H9 (cell line): ENCODE measurements at places on chromosomes 7 and 10.
A peak's percentile ranks its signal among the peaks of the same experiment; 100 is the strongest.

DNA sequence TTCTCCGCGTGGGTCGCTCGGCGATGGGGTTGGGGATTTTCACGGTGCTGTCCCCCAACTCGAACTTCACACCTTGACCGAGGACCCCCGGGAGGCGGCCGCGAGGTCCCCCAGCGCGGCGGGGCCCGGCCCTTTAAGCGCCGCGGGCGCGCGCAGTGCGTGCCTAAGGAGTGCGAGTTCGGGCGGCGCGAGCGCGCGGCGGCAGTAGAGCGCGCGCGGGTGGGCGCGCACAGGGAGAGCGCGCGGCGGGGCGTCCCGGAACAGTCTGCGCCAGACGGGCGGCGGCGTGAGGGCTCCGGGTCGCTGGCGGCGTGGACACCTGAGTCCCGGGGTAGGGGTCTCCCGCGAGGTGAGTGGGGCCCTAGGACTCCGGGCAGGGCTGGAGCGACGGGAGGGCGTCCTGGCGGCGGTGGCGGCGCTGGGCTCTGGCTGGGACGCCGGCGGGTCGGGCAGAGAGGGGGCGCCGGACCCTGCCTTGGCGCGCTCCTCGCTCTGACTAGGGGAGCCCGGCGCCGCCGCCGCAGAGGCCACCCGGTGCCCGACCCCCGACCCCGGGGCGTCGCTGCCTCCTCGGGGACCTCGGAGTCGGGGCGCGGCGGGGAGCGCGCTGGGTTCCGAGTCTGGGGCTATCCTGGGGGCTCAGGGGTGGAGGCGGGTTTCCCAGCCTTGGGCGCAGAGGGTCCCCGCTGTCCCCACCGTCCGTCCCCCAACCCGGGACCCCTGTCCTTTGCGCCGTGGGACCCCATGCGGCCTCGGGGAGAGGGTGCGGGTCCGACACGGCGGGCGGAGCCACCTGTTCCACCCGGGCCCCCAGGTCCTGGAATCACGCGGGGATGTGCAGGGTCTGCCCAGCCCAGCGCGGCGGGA, at the start of gene PROSER2:
Gene PROSER2 (plus strand): TSS at position 235 of the 867 bp plus-strand sequence. CDS start 28,722 bp downstream, outside the sequence.
- peak; percentile 39 for DNase-seq

DNA sequence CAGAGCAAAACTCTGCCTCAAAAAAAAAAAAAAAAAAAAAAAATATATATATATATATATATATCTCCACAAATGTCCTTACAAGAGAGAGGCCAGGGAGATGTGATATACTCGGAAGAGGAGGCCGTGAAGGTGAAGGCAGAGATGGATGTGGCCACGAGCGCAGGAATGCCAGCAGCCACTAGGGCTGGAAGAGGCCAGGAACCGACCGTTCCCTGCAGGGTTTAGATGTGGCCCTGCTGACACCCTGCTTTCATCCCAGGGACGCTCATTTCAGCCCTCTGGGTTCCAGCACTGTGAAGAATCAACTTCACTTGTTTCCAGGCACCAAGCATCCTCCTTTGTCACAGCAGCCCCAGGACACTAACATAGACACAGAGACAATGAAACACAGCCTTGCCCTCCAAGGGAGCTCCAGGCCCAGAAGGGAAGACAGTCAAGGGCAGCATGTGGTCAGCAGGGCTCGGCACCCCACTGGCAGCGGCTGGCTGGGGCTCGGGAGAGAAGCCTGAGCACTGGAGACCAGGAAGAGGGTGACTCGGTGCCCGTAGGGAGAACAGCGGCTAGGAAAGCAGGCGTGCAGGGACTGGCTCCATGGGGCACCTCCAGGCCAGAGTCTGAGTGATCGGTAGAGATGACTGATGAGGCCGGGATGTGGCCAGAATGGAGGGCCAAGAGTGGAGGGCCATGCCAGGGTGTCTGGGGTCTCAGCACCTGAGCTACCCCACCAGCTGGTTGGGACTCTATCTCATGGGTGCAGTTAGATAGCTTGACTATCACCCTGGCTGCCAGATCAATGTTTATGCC, 7.6 kb downstream of the WDR86 start:
- peak; percentile 20 for DNase-seq

- no peak for DNase-seq
Observed at GRCh38 chr7:66281678-66282590, 76.8 kb downstream of the TPST1 start.

DNA sequence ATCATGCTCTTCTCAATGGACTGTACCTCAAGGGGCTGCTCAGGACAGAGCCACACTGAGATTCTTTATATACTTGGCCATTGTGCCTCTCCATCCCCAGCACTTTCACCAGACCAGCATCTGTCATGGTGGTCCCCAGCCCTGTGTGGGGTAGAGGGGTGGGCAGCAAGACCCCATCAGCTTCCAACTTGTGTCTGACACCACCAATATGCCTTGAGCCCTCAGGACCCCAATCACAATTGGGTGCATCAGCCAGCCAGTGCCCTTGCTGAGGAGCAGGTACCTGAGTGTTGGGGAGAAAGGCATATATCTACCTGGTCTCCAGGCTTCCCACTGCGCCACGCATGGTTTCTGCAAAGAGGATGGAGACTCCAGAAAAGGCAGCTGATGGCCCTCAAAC, 56.3 kb downstream of the GRID1 start:
- peak; percentile 7 for DNase-seq

- no peak for DNase-seq
Observed at GRCh38 chr10:30436671-30437030, 2.7 kb downstream of the MAP3K8 start.

DNA sequence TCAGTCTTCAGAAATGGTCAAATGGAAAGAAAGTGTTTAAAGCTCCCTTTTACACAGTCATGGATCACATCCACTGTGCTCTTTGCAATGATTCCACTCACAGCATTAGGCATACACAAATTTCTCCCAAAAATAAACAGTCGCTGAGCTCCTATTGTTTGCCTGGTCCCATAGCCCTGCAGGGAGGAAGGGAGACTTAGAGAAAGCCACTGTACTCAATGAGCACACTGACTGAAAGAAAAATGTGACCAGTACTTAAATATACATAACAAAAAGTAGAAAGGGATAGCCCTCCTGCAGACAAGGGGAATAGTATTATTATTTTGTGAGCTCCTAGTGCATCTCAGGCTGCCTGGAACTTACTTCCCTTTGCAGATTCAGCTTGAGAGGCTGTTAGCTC, 853.2 kb downstream of the GRID1 start:
- no peak for DNase-seq

GRCh38 chr10:3150366-3150765, 22.2 kb downstream of the PITRM1 start:
- DNase-seq, result no peak

DNA sequence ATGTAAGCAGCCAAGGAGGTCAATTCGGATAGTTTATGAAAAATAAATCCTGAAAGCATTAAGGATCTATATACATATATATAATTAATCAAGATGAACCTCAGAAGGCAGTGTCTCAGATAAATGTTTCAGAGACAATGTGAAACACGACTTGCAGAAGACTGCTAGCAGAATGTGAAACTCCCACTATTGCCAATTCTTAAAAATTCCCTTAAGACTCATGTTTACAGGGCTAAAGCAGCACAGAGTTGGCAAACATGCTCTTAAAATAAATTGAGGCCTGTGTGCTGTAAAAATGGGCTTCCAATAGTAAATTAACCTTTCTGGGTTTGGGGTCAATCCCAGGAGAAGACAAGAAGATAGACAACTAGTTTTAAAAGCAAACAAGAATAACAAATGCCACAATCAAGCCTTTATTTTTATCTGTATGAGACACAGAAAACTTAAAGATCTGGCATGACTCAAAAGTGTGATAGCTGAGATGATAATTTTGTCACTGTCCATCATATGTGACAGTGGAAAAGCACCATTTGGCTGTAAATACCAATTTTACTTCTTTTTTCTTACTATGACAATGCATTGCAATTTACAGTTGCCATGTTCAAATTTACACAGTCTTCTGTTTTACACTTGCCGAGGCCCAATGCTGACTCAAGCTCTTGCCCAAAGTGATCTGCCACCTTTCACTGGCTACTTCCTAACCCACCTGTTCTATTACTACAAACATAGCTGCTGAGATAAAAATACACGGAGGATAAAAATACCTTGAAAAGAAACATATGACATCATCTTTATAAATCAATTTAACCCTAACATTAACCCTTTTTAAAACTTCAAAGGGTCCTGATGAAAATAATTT, 78.6 kb downstream of the CHCHD3 start:
- DNase-seq, result no peak

GRCh38 chr10:43259213-43259991, 7.5 kb downstream of the RASGEF1A start:
- no peak for DNase-seq

DNA sequence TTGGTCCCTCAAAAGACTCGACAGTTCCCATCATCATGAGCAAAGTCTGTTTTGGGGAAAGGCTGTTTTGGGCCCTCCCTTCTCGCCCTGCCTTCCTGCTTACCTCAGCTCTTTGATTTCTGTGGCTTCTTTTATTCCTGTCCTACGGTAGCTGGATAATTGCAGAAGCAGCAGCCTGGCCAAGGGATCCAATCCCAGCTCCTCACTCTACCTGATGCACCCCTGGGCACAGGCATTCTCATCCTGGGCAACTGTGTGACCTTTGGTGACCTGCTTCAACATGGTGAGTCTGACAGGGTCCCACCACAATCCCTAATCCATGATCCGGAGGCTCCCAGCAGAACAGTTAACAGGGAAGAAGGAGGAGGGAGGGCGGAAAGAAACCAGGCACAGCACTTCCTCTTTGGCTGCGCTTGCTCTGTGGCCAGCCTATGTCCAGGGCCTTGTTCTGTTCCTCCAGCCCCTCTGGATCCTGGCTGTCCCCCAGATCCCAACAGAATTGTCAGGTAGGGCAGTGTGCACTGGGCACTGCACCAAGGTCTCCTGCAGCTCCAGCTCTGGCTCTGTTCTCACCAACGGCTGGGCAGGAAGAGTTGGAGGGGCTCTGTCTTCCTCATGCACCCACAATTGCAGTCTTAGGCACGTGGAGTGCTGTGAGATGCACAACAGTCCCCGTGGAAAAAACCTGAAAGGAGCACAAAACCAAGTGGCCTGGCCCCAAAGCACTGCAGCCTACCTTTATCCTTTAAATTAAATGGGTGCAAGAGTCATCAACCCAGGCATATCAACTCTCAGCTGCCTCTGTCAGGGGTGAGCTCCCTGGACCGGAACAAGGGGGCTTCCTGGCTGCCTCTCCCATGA, 144.4 kb downstream of the PTPN20 start:
- peak; percentile 19 for DNase-seq

DNA sequence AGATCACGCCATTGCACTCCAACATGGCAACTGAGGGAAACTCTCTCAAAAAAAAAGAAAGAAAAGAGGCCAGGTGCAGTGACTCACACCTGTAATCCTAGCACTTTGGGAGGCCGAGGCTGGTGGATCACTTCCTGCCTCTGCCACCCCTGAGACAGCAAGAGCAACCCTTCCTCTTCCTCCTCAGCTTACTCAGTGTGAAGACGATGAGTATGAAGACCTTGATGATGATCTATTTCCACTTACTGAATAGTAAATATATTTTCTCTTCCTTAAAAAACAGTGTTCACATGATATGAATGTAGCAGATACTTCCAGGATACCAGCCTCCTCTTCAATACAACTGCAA, 2.1 kb upstream of the ZKSCAN1 start:
- DNase-seq, result no peak

DNA sequence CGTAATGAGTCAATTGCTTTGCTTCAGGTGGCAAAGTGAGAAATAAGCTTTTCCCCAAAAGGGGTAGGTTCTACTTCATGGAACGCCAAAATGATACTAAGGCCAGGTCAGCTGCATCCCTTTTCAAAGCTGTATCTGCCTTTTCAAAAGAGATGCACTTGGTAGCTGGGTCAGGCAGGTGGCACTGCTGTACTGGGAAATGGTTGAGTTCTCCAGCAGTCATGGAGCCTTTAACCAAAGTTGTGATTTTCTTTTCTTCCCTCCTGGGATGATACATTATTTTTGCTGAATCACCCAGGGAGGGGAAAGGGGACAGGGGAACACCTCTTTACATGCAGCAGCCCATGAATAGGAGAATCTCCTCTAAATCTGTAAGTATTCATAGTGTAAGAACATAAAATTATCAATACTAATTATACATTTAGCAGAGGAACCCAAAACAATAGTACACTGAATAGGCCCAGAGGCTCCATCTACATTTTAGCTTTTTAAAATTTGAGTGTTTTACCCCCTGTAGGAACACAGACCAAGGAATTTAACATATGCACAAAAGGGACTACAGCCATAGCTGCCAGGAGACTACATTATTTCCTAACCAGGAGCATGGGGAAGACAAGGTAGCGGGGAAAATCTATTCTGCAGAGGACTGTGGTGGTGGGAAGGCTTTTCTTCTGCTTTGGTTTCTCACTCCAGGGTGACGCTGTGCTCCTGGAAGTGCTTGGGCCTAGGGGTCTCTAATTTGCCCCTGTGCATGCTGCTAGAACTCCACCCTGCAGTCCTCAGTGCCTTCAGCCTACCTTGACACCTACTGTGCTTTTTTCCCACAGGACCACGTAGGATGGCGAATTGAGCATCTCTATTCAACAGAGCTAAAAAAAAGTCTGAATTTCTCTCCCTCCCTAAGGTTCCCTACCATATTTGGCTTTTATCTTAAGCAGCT, 6.4 kb upstream of the GPR22 start:
- DNase-seq, result peak; percentile 56

DNA sequence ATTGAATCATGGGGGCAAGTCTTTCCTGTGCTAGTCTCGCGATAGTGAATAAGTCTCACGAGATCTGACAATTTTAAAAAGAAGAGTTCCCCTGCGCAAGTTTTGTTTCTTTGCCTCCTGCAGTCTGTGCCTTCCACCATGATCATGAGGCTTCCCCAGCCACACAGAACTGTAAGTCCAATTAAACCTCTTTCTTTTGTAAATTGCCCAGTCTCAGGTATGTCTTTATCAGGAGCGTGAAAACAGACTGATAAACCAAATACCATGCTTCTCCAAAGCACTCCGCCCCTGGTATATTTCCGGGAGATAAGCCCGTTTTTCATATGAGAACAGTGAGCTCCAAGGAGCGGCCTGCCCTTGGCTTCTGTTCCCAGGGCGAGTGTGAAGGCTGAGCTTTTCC, 118.9 kb downstream of the EVX1 start:
- no peak for DNase-seq

- no peak for DNase-seq
Observed at GRCh38 chr10:28580825-28581224, 47.9 kb downstream of the WAC start.

DNA sequence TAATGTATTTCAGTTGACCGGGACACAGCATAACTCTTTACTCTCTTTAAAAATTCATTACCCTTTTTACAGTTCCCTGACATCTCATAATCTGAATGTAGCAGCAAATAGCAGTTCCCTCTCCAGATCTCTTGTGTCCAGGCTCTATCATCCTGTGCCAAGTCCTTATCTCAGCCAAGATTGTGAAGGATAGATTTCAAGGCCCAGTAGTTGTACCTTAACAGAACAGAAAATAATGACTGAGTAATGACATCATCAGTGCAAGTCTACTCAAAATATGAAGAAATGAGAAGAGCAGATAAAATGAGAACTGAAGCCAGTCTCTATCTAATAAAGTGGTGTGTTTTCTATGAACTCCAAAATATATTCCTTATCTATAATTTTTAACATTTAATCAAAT, 92.6 kb downstream of the TFEC start:
- DNase-seq, result no peak

GRCh38 chr7:133434246-133434865, 181.5 kb downstream of the EXOC4 start:
- DNase-seq, result no peak
